ENCODE measurements at places on chromosomes 7 and 10. TPM values are rescaled to one million over a fixed set of nuclear protein-coding genes. Genes with fewer than 3 reads are reported as not detected.

The ELOVL3 gene
- 1.4 TPM for polyA plus RNA-seq

The PTPN20 gene
- 0.13 TPM for polyA plus RNA-seq

The SUPV3L1 gene
- 29.8 TPM for polyA plus RNA-seq

The BMS1 gene
- polyA plus RNA-seq = 15.0 TPM

The MRLN gene
- not detected for polyA plus RNA-seq

The SEMA3A gene
- polyA plus RNA-seq = 24.5 TPM

The GPR26 gene
- polyA plus RNA-seq = not detected

The CPA2 gene
- not detected for polyA plus RNA-seq

The SHTN1 gene
- 3.5 TPM for polyA plus RNA-seq

The SFTPA1 gene
- not detected for polyA plus RNA-seq

The MYL10 gene
- polyA plus RNA-seq = not detected

The C10orf67 gene
- polyA plus RNA-seq = 0.76 TPM

The VIPR2 gene
- polyA plus RNA-seq = not detected

The ZP3 gene
- polyA plus RNA-seq = 4.9 TPM

The DPP6 gene
- polyA plus RNA-seq = not detected

The GPR85 gene
- 1.8 TPM for polyA plus RNA-seq

The HELLS gene
- polyA plus RNA-seq = 20.3 TPM

The LIPK gene
- not detected for polyA plus RNA-seq

The SFRP5 gene
- not detected for polyA plus RNA-seq

The DNAJC1 gene
- 72.1 TPM for polyA plus RNA-seq

The GHRHR gene
- not detected for polyA plus RNA-seq

The ZNF736 gene
- 3.3 TPM for polyA plus RNA-seq

The TMEM273 gene
- not detected for polyA plus RNA-seq

The SLC13A4 gene
- 1.9 TPM for polyA plus RNA-seq

The HOXA11 gene
- 8.0 TPM for polyA plus RNA-seq

The SFXN4 gene
- polyA plus RNA-seq = 17.6 TPM

The SFR1 gene
- polyA plus RNA-seq = 9.1 TPM

The MYL7 gene
- 1.7 TPM for polyA plus RNA-seq

The SORCS1 gene
- polyA plus RNA-seq = 0.22 TPM

The TMEM209 gene
- polyA plus RNA-seq = 17.0 TPM

The ANXA8 gene
- polyA plus RNA-seq = 4.0 TPM

The STX1A gene
- polyA plus RNA-seq = 10.1 TPM

The PPIA gene
- polyA plus RNA-seq = 3,141 TPM

The TMEM176A gene
- polyA plus RNA-seq = not detected

The FKBP9 gene
- 364 TPM for polyA plus RNA-seq

The TMEM213 gene
- polyA plus RNA-seq = not detected

The SLC18A2 gene
- polyA plus RNA-seq = 1.2 TPM

The MXI1 gene
- 25.7 TPM for polyA plus RNA-seq

The SLC39A12 gene
- not detected for polyA plus RNA-seq

The NUTM2B gene
- polyA plus RNA-seq = not detected

The NACAD gene
- polyA plus RNA-seq = 0.93 TPM

The ZMYND11 gene
- polyA plus RNA-seq = 47.1 TPM

The AS3MT gene
- polyA plus RNA-seq = 1.2 TPM

The CTAGE15 gene
- polyA plus RNA-seq = not detected

The UCN3 gene
- not detected for polyA plus RNA-seq

The HACD1 gene
- polyA plus RNA-seq = 150 TPM

The NME8 gene
- polyA plus RNA-seq = not detected

The LIPM gene
- not detected for polyA plus RNA-seq

The ZNF107 gene
- 2.5 TPM for polyA plus RNA-seq

The CPXM2 gene
- 14.2 TPM for polyA plus RNA-seq

The CUBN gene
- 0.41 TPM for polyA plus RNA-seq

The CTNNA3 gene
- polyA plus RNA-seq = not detected

All from GM23248 (cell line).